Activated CD8-positive, alpha-beta T cell treated with anti-CD3 and anti-CD28 coated beads for 36 hours (primary cell): ENCODE measurements at places on chromosomes 5 and 9. TPM values are rescaled to one million over a fixed set of nuclear protein-coding genes. Genes with fewer than 3 reads are reported as not detected.

FOXD4L3 gene
- 0.14 TPM for total RNA-seq

CAMLG gene
- total RNA-seq: 33.8 TPM

- H3K27me3 ChIP-seq: peaks cover 1% of the 10 kb centered on the region
- no peak for DNase-seq
- H3K4me3 ChIP-seq: no peak overlapping the region
- H3K27ac ChIP-seq: peak overlapping the region; percentile 64
Measured at GRCh38 chr9:123304340-123304691, 35.9 kb upstream of the STRBP start.

DNA sequence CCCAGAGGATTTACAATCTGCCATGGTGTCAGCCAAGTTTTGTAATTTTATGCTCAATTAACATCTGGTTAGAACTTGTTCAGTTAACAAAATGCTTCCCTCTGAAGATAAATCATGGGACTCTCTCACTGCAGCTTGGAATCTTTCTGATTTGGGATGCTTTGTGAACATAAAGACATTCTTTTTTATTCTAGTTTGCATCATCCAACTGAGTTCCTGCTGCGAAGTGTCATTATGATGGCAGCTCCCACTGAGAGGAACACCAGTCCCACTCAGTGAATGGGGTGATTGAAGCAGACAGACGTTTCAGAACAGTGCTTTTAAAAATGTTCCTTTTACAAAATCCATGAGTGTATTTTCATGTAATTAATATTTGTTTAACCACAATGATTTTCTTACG is 863.8 kb downstream of the TLE4 start:
- no peaks in the 10 kb centered on the region for H3K27me3 ChIP-seq
- H3K36me3 ChIP-seq: no peaks in the 10 kb centered on the region
- H3K27ac ChIP-seq: no peak overlapping the region
- H3K4me3 ChIP-seq: no peak overlapping the region
- no peaks in the 10 kb centered on the region for H3K4me1 ChIP-seq

GRCh38 chr5:159891371-159891770 is 24.9 kb upstream of the ADRA1B start:
- H3K4me1 ChIP-seq: no peaks in the 10 kb centered on the region
- no peak overlapping the region for H3K4me3 ChIP-seq
- H3K36me3 ChIP-seq: no peaks in the 10 kb centered on the region
- no peak overlapping the region for H3K27ac ChIP-seq
- H3K27me3 ChIP-seq: peaks cover 15% of the 10 kb centered on the region

LCN15 gene
- not detected for total RNA-seq
